ENCODE measurements at places on chromosomes 13 and 19.
A peak's percentile ranks its signal among the peaks of the same experiment; 100 is the strongest.

DNA sequence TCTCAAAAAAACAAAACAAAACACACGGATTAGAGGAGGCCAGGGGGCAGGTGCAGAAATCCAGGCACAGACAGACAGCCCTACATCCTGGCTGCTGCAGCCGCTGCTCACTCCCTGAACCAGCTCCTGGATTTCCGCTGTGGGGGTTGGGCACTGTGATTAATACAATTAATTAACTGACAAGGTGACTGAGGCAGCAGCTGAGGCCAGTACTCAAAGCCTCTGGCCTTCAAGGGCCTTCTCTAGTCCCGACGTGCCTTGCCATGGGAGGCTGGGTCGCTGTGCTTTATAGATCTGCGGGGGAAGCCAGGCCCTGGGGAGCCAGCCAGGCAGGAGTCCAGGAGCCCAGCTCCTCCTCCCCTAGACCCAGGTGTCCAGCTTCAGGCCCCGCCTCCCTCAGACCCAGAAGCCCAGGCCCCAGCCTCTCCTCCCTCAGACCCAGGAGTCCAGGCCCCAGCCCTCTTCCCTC is 4.6 kb downstream of the NECTIN2 start:
- DNase-seq = peak; percentile 60

DNA sequence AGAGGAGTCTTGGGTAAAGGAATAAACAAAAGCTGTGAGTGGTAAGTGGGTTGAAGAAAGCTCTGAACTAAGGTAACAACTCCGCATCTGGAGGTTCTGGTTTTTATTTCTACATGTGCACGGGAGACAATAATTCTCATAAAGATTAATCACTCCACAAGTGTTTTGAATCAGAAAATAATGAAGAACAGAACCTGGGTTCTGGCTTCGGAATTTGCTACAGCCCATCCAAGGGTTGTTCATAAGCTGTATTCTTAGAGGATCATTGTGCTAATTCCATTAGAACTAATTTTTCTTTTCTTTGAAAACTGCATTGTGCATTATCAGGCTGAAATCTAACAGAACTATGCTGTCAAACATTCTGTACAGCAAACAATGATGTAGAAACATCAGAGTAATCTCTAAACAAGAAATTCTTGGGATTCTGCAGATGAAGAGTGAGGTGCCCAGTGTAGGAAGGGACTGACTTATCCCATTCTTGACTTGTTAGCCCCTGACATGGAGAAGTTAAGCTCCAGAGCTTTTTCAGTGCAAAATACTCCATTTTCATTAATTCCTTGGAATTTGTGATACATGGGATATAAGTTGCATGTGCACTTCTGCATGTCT is 368.2 kb downstream of the COG6 start:
- DNase-seq = no peak

DNA sequence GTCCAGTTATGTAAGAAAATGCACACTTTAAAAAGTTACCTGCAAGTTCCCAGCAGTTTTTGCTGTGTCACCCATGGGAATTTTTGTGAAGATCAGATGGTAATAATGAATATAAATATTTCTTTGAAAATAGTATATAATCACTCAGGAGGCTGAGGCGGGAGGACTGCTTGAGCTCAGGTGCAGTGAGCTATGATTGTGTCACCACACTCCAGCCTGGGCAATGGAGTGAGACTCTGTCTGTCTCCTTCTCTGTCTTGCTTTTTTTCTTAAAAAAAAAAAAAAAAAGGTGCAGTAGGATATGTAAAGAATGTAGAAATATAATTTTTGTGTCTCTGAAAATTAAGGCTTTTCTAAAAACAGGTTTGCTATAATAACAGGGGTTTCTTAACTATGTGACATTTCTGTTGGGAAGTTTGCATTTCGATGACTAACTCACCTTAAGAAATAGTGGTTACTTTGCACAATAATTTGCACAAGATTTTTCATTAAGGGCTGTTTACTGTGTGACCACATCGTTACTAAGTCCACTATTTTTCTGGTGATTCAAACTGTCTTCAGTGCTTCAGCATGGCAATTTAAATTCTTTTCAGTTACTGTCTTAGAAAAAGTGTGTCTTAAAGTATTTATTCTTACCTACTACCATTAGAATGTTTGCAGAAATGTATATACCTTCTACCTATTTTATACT is 37.3 kb downstream of the DNAJC3 start:
- no peak for DNase-seq

- DNase-seq = no peak
Measured at GRCh38 chr13:100666124-100666523, 8.5 kb downstream of the TMTC4 start.

DNA sequence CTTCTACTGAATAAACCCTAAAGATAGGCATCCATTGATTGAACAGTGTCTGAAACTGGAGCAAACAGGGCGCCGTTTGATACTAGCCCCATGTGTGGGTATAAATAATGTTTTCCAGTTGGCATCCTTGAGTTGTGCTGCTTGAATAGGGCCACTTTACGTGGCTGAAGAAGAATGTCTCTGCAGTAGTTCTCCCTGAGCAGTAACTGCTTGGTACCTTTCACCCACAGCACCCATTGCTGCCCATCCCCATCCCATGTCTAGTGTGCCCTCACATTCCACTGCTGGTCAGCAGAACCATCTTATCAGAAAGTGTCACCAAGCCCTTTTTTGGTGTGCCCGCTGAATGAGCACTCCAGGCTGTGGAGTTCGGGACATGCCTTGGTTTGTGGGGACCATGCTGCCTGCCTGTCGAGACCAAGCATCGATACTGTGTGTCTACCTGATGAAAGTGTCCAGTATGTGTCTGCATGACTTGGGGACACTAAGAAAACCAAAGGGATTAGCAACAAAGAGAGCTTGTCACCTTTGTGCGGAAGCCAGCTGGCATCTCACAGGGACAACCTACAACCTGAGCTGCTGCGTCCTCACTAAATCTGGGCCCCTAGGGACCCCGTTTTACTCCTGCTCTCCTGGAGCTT is 162.0 kb downstream of the TM9SF2 start:
- DNase-seq = no peak

- no peak for DNase-seq
Measured at GRCh38 chr13:42364613-42365000, 92.7 kb downstream of the AKAP11 start.

DNA sequence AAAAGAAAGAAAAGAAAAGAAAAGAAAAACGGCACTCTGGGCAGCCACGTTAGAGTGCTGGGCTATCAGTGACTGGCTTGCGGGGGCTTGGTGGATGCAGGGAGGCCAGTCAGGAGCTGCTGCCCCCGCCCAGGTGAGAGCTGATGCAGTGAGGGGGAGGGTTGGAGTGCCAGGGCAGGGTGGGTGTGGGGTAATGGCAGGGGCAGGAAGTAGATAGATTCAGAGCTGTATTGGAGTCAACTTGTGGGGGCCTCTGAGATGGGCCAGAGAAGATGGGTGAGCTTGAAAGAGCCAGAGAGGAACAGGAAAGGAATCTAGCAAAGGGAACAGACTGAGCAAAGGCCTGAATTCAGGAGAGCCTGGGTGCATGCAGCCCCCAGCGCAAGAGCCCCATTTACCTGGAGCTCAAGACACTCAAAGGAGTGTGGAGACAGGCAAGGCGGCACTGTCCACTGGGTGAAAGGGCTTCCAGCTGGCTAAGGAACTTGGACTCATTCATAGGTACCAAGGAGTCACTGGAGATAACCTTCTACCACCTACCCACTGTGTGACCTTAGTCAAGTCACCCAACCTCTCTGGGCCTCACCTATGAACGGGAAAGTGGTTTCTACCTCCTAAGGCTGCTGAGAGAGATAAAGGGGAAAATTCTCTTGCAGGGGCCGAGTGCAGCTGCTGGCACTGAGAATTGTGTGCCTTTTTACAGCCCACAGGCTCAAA is 20.2 kb downstream of the VSTM2B start:
- DNase-seq = no peak

GRCh38 chr13:34179481-34179880 is 361.5 kb downstream of the RFC3 start:
- DNase-seq = no peak

GRCh38 chr13:25541434-25542123 is 169.8 kb downstream of the ATP8A2 start:
- no peak for DNase-seq

GRCh38 chr13:44816701-44817100 is 172.6 kb downstream of the NUFIP1 start:
- no peak for DNase-seq

- no peak for DNase-seq
Measured at GRCh38 chr19:44765949-44766335, 11.7 kb upstream of the CBLC start.

DNA sequence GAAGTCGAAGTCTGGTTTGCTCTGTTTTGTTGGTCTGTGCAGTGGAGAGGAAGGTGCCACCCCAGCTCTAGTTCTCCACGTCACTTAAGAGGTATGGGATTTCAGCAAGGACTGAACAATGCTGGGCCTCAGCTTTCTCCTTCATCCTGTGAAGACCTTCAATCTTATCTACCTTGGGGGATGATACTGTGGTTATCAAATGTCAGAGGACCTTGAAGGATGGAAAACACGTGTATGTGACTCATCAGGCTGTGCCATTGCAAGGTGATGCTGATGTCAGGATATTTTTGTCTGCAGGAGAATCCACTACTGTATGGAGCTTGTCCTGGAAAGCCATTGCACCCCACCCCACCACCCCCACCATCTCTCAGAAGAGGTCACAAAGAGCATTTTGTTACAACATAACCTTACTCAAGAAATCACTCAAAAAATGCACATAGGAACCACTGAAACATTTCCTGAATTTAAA is 81.4 kb upstream of the UQCRFS1 start:
- DNase-seq = no peak

DNA sequence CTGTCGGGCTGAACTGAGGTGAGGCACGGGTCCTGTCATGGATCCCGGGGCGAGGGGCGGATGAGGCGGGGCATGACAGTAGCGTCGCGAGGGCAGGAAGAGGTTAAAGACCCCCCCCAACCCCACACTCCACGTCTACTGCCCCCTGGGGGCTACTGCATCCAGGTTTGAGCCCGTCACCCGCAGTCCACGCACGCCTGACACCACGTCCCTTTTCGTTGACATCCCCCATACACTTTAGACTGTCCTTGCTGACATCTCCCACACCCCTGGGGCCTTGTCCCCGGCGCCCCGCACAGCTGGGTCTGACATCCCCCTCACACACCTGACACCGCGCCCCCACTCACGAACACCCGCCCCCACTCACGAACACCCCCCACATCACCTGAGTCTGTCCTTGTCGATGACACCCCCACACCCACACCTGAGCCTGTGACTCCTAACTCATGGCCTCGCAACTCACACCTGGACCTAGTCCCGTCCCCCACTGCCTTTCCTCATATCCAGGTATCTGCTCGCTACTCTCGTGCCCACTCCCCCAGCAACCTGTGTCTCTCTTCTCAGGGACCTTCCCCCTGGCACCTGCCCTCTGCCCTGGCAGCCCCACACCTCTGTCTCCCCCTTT is 416 bp downstream of the SLC25A42 start:
- DNase-seq = no peak

DNA sequence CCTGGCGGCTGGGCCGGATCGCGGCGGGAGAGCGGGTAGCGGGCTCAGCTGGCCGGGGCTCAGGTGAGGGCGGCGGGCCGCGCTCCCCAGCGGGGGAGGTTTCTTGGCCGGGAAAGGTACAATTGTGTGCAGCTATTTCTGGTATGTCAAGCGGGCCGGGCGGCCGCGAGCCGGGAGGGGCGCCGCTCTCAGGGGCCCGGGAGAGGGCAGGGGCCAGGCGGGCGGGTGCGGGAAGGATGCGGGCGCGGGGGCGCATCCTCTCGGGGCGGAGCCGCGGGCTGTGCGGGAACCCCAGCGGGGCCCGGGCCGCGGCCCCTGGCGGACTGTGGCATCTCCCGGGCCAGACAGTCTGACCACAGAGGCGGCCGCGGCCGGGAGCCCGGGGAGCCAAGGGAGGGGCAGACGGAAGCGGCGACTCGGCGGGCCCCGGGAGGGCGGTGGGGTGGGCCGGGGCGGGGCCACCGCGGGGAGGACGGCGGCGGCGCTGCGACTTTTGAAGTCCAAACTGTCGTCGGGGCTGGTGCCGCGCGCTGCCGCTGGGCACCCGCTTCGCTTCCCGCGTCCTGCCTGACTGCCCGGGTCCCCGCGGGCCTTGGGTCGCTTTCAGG is at the start of gene LMO7:
LMO7 (plus strand) TSS at position 503 of the 608 bp plus-strand sequence. CDS start 328 bp downstream, outside the sequence.
- peak; percentile 58 for DNase-seq

- DNase-seq = no peak
Measured at GRCh38 chr13:94784066-94784465, 71.7 kb upstream of the SOX21 start.

- no peak for DNase-seq
Measured at GRCh38 chr13:51416107-51416506, 36.7 kb downstream of the INTS6 start.

- DNase-seq = no peak
Measured at GRCh38 chr13:112964971-112965492, 4.0 kb upstream of the MCF2L start.

- DNase-seq = peak; percentile 77
Measured at GRCh38 chr19:5921516-5922160, 7.6 kb downstream of the CAPS start.

GRCh38 chr13:98998831-98999638 is 21.2 kb upstream of the DOCK9 start:
- no peak for DNase-seq

- no peak for DNase-seq
Measured at GRCh38 chr19:6521718-6522646, 8.8 kb upstream of the TNFSF9 start.

DNA sequence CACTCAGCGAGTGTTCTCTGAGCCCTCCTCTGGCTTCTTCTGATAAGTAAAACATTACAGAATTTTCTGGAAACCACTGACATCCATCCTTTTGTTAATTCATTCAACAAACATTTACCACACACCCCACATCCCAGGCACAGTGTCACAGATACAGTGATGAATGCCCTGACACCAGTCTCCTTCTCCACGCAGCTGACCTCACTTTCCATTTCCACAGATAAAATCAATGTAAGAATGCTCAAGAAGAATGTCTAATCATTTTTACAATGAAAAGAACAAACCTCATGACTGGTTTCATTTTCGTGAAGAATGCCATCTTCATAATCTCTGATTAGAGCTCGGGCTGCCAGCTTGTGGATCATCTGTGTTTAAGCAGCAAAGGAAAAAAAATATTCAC is 69.2 kb downstream of the PARP4 start:
- DNase-seq = no peak

DNA sequence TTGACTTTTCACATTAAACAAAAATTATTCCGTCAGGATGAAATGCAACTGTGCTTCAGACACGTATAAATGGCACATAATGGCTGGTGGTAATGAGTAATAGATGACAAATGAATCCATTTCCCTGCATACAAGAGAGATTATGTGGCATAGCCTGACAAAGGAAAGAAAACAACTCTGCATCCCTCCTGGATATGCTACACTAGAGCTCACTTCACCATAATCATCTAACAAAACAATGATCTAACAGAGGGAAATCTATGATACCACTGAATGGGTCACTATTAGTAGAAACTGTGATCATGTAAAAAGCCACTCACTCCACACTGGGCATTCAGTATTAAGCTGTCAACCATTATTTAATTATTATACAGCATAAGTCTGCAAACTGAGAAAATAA is 1498.4 kb downstream of the EFNB2 start:
- no peak for DNase-seq
